ENCODE measurements at places on chromosomes 12 and 14. TPM values are rescaled to one million over a fixed set of nuclear protein-coding genes. Genes with fewer than 3 reads are reported as not detected.

GRCh38 chr12:108670066-108670631 lies 36.5 kb upstream of the SELPLG start:
- no peak for DNase-seq

DNA sequence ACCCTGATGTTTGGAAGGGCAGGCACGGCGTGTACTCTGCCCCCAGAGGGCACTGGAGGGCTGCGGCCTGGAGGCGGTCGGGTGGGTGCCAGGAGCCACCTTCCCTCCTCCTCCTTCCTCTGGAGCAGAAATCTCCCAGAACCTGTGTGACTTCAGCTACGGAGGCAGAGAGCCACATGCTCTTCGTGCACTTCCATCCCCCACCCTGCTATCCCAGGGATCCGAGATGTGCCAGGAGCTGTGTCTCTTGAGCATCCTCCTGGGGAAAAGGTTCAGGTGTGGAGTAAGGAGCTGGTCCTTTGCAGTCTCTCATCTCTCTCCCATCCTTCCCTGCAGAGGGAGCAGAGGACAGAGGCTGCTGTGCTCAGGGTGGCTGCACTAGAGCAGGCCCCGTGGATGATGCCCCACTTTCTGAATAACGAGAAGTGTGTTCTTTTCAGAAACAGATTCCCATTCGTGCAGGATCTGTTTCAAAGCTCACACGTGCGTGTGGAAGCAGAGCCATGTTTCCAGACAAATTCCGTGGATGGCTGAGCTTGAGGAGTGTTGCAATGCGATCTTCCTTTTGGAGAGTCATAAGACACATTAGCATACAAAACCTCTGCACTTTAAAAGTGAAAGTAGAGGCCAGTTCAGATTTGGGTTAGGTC lies 162.9 kb downstream of the ADGRD1 start:
- DNase-seq, result no peak

DNA sequence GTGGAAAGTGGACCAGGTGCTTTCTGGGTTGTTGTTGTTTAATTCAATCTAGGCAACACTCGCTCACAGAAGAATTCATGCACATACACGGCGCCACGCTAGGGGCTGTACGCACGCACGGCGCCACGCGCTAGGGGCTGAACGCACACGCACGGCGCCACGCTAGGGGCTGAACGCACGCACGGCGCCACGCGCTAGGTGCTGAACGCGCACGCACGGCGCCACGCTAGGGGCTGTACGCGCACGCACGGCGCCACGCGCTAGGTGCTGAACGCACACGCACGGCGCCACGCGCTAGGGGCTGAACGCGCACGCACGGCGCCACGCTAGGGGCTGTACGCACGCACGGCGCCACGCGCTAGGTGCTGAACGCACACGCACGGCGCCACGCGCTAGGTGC lies 54.3 kb downstream of the NINJ2 start:
- no peak for DNase-seq

DNA sequence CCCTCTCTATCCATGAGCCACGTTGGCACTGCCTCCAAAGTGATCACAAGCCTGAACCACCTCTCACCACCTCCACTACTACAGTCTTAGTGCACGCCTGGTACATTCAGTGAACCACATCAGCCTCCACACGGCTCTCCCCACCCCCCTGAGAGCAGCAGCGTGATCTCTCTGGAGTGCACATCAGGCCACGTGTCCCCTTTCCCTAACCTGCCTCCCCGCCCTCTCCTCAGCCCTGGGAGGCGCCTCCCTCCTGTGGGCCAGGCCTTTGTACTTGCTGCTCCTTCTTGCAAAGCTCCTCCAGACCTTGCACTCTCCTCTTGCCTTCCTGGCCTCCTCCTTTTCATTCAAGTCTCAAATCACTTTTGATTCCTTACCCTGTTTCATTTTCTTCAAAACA lies 49.8 kb downstream of the SLC6A12 start:
- no peak for DNase-seq

DNA sequence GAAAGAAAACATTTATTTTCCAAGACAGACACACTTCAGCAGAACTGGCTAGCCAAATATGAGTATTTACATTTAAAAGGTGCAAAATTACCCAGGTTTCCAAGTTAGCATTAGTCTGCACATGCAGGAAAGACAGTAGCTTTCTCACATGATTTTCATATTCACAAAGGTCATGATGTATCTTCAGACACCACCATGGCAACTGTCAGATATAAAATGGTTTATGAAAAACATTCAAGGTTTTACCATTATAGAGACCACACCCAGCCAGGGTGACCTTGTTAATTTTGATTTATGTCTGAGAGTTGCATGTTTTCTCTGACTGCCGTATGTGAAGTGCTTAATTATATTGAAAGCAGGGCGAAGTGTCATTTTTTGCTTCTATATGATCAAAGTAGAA lies 91.2 kb downstream of the GXYLT1 start:
- DNase-seq, result no peak

GRCh38 chr12:99450036-99450630 lies 197.4 kb upstream of the GARIN6 start:
- no peak for DNase-seq

GRCh38 chr12:88202500-88202899 lies 60.4 kb downstream of the TMTC3 start:
- no peak for DNase-seq

GRCh38 chr14:72476657-72477499 lies 417.0 kb downstream of the DPF3 start:
- no peak for DNase-seq

DNA sequence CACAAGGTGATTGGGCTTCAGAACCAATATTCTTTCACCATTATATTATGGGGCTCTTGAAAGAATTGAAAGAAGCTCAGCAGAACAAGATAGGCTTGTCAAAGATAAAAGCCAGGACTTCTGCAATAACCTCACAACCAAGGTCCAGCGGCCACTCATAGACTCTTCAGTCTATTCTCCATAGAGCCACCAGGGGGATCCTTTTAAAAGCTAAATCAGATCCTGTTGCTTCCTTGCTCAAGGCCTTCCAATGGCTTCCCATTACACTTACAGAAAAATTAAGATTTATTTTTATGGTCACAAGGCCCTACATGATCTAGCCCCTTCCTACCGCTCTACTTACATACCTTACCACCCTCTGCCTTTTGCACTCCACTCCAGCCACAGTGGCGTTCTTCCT lies 169.6 kb downstream of the C12orf42 start:
- DNase-seq, result no peak

- DNase-seq, result no peak
Observed at GRCh38 chr14:56199095-56199981, 81.1 kb downstream of the PELI2 start.

DNA sequence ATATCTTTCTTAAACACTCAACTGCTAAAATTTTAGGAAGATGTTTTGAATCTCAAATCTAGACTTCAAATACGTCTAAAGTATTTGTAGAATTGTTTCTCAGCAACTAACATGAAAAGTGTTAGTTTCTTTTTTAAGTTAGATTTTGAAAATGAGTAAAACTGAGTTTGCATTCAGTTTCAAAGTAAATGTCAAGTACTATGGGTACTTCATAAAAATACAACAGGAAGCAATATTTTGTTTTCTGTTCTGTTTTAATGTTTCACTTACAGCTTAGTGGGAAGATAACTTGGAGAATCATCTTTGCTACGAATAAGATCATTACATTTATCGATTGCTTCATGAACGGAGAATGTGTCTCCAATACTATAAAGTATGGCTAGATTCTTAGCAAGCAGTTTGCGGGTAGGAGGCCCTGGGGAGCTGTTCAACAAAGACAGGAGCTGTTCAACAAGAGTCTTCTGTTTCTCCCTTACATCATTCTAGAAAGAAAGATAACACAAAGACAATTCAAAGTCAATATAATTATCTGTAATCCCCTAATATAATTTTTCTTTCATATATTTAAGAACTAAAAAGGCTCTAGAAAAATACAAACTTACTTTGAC lies 20.2 kb downstream of the HEATR5A start:
- no peak for DNase-seq

DNA sequence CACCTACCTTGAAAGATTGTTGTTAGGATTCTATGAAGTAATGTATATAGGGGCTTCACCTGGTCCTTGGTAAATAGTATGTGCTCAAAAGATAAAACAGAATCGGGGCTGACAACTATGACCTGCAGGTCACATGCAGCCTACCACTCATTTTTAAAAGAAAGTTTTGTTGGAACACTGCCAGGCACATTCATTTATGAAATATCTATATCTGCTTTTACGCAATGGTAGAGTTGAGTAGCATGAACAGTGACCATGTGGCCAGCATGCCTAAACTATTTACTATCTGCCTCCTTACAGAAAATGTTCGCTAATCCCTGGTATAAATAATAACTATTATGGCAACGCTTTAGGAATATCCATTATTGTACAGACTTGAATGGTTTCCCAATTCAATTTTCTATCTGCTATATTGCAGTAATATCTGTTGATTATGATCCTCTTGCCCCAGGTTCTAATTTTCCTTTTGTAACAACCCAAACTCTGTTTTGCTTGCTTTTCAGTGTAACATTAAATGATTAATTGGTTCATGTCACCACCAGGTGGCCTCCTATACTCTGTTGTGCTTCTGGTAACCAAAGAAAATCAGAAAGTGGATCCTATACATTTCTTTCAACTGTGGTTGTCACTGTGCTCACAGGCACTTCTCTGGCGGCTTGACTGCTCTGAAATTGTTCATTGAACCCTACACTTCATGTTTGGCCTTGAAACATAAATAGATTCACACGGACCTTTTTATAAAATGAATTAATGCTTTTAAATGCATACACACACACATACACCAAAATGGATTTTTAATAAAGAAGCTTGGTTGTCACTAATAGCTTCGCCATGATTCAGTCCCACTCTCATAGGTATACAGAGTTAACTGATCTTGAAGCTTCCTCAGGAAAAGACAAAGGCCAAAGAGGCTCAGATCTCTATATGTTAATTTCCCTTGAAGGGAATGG lies 227.7 kb upstream of the NPAS3 start:
- DNase-seq, result no peak

GRCh38 chr12:88411689-88412088 lies 168.6 kb downstream of the KITLG start:
- DNase-seq, result no peak

DNA sequence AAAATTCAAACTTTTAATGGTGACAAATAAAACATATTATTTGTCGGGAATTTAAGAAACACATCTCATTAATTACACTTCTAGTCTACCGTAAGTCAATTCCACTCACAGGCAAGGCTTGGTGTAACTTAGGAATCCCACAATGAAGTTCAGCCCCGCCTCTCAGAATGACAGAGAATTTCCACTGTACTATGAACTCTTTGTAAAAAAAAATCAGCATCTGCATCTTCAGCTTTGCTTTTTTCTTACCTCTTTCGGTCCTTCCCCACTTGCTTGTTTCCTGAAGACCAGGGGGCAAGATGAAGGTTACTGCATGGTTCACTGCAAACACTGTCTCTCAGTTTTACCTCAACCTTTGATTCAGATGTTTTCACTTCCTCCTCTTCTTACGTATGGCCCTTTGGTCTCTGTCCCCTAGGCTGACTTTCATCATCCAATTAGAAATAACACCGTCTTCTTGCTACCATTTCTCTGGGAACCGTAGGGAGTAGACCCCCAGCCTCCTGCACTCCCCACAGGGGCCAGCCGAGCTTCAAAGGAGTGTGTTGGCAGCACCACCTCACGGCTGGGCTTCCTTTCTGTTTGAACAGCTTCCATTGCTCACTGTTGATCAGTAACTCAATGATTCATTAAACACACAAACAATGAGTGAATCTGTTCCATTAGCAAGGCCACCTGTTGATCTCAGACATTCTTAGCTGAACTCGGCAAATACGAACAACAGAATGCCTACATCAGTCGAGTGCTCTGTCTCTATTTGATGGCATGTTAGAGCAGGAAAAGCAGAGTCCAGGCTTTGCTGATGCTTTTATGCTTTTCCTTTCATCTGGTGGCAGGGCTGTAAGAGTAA lies 343.0 kb downstream of the BMP4 start:
- DNase-seq, result no peak

DNA sequence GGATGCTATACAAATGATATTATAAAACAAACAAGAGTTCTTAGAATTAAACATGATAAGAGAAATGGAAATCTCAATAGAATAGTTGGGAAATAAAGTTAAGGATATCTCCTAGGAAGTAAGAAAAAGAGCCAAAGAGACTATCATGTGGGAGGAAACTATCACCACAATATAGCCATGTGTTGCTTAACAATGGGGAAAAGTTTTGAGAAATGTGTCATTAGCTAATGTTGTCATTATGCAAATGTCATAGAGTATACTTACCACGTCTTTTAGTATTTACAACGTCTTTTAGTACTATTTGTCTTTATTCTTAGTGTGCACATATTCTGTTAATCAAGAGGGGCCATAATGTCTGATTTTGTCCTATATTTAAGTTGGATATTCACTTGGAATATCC lies 58.7 kb downstream of the ZNF641 start:
- no peak for DNase-seq

GRCh38 chr12:114733919-114734318 lies 49.9 kb upstream of the TBX3 start:
- no peak for DNase-seq

GRCh38 chr12:104414581-104415341 lies 42.0 kb upstream of the CHST11 start:
- no peak for DNase-seq

GRCh38 chr12:47821346-47821706 lies 1.6 kb upstream of the HDAC7 start:
- DNase-seq, result no peak

DNA sequence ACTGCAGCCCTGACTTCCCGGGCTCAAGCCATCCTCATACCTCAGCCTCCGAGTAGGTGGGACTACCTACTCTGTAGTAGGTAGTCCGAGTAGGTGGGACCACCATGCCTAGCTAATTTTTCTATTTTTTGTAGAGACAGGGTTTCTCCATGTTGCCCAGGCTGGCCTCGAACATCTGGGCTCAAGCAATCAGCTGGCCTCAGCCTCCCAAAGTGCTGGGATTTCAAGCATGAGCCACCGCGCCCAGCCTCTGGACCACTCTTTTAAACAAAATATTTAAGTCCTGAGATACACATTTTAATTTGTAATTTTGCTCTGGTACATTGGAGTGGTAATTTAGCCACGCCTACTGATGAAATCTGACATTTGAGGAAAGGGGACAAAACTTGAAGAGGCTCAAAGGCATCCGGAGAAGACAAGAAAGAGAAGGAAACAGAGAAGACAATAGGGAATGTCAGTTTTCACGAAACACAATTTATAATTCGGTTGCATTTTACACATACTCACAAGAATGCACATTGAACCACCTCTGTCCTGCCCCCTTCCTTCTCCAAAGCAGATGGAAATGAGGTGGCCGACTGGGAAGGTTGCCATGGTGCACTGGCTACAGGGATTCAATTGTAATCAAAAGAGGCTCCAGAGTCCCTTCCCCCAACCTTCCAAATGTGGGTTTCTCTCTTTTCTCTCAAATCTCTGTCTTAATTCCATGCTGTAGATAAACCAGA lies 9.7 kb upstream of the TUBA1A start:
- no peak for DNase-seq

Gene FITM1
- 1.1 TPM for total RNA-seq

Gene OR6C2
- not detected for total RNA-seq

Gene TOMM20L
- not detected for total RNA-seq

Gene GRIN2B
- total RNA-seq, result 1.1 TPM

Gene RNF41
- 51.6 TPM for total RNA-seq

Gene LTB4R
- total RNA-seq, result 9.8 TPM

Gene ADAMTS20
- total RNA-seq, result not detected

Gene CHFR
- 50.2 TPM for total RNA-seq

Gene CPNE6
- total RNA-seq, result not detected

Gene CCDC184
- 0.61 TPM for total RNA-seq

Gene HOXC10
- total RNA-seq, result not detected

Measured in upper lobe of right lung (tissue), 1 donor.